ENCODE measurements at places on chromosomes 3 and 15. TPM values are rescaled to one million over a fixed set of nuclear protein-coding genes. Genes with fewer than 3 reads are reported as not detected.

- DNase-seq, result no peak
Measured at GRCh38 chr3:184676927-184677326, 34.9 kb downstream of the MAGEF1 start.

GRCh38 chr3:64928683-64929082 is 240.9 kb upstream of the ADAMTS9 start:
- no peak for DNase-seq

- DNase-seq, result no peak
Measured at GRCh38 chr3:44226573-44226972, 15.1 kb upstream of the TOPAZ1 start.

- no peak for DNase-seq
Measured at GRCh38 chr3:41503998-41504623, 304.8 kb downstream of the CTNNB1 start.

DNA sequence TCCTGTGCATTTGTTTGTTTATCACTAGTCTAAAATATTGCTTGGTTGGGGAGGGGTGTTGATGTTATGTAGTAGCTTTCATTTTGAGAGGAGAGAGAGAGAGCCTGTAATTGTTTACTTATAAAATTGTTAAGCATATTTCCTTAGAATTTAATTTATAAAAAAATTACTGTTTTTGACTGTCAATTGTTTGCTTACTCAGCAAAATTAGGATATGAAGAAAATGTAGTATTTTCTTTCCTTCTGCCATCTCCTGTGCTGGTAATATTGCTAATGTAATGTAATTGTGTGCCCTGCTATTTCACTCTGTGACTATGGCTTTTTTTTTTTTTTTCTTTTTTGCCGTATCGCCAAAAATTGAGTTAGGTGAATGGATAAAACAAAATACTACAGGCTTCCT is 3.5 kb downstream of the U2SURP start:
- no peak for DNase-seq

DNA sequence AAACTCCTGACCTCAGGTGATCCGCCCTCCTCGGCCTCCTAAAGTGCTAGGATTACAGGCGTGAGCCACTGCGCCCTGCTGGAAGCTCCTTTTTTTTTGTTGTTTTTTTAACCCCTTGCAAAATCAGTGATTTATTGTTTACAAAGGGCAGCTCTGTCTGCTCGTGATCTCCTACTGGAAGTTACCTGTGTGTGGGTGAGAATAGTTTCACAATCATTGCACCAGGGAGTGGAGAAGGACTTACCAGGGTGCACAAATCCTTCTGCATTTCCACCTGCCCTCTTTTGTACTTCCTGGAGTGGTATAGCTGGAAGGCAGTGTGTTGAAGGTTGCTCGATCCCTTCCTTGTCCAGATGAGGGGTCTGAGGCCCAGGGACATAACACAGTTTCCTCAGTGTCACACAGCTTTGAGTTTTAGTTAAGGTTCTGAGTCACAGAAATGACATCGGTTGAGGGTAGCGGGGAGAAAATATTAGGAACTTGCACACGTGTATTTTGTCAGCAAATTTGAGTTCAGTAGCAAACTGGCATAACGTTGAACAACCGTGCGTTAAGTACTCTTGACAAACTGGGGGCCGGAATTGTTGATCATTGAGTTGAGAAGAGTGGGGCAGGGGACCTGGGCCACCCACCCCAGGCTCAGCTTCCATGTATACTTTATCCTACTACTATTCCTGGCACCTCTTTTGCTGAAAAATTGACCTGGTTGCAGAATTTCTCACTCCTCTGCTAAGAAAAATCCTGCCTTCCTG is 11.3 kb upstream of the TRAK1 start:
- no peak for DNase-seq

GRCh38 chr3:130404401-130404800 is 58.9 kb downstream of the COL6A5 start:
- DNase-seq, result no peak

DNA sequence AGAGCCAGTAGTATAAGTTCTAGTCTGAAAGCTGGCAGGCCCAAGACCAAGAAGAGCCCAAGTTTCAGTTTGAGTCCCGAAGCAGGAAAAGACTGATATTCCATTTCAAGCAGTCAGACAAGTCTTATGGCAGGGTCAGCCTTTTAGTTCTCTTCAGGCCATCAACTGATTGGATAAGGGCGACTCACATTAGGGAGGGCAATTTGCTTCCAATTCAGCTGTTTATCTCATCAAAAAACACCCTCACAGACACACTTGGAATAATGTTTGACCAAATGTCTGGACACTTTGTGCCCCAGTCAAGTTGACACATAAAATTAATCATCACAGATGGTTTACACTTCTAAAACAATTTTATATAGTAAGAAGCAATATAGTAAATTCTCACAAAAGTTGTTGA is 69.7 kb downstream of the UBE2E2 start:
- no peak for DNase-seq

GRCh38 chr3:45127130-45127822 is 18.9 kb downstream of the CDCP1 start:
- no peak for DNase-seq

DNA sequence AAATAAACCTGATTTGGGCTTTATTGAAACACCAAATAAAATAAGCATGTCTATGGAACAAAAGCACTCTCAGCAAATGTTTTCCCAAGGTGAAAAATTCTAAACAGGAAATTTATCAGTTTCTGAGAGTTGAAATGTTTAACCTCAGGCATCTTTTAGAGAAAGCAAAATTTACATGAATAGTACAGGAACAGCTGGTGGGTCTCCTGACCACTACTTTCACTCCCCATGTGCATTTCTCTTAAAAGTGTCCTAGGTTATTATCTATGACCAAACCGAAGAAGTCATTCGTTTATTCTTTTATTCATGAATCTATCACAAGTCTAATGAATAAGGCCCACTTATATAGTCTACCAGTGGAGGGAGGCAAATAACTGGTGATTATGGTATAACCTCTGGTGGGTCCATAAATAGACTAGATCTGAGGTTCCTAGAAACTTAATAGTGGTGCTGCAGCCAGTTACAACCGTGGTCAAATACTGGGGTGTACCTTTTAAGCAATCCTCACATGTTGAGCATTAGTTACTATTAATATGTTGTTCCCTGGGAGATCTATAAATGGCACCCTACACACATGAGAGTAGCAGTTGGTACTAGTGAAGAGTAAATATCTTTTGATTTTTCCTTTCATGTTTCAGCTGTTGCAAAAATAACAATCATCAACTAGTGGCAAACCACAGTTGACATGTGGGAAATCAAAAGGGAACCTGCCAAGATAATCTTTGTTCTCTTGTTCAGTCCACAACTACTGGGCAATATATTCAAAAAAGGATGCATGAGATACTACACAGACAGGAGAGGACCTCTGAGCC is 169.3 kb upstream of the STAC start:
- DNase-seq, result no peak

- DNase-seq, result no peak
Measured at GRCh38 chr3:44099566-44100297, 142.0 kb upstream of the TOPAZ1 start.

DNA sequence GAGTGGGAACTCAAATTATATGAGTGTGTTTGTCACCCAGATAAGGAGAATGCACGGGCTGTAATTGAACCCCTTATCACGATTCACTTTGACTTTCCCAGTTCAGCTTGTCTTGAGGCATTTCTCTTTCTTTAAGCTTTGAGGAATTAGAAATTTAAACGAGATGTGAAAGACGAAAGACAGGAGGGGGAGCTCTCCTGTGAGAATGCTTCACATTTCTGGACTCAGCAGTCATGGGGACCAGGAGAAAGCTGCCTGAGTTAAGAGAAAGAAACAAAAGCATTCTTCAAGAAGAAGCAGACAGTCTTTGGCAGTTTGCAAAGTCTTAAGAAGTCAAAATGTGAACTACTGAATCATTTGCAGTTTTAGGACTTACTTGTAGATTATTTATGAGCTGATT is 205.6 kb downstream of the NECTIN3 start:
- no peak for DNase-seq

- DNase-seq, result no peak
Measured at GRCh38 chr15:48017747-48018146, 103.0 kb upstream of the SLC24A5 start.

DNA sequence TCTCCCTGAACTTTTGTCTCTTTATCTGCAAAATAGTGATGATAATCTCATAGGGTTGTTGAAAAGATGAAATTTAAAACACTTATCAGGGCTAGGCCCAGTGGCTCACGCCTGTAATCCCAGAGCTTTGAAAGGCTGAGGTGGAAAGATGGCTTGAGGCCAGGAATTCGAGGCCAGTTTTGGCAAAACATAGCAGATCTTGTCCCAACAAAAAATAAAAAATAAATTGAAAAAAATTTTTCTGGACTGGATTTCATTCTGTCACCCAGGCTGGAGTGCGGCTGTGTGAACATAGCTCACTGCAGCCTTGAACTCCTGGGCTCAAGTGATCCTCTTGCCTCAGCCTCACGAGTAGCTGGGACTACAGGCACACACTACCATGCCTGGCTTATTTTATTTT is 29.6 kb downstream of the LMLN start:
- DNase-seq, result no peak

GRCh38 chr3:197025736-197026480 is 3.7 kb downstream of the MELTF start:
- peak; percentile 15 for DNase-seq

Gene XCR1
- total RNA-seq, result under 0.01 TPM

Gene EPHB3
- 25.3 TPM for total RNA-seq

Data from breast epithelium (tissue), 4 donors.